ENCODE measurements at places on chromosomes 1 and 21. TPM values are rescaled to one million over a fixed set of nuclear protein-coding genes. Genes with fewer than 3 reads are reported as not detected.

The IBA57 gene
- total RNA-seq: 3.7 TPM

The ZNF683 gene
- not detected for total RNA-seq

The NKAIN1 gene
- not detected for total RNA-seq

The RNASEL gene
- total RNA-seq: 13.2 TPM

The NHLH1 gene
- under 0.01 TPM for total RNA-seq

Data from aortic smooth muscle cell (primary cell).